ENCODE measurements at places on chromosomes 3 and 15.
A peak's percentile ranks its signal among the peaks of the same experiment; 100 is the strongest.

DNA sequence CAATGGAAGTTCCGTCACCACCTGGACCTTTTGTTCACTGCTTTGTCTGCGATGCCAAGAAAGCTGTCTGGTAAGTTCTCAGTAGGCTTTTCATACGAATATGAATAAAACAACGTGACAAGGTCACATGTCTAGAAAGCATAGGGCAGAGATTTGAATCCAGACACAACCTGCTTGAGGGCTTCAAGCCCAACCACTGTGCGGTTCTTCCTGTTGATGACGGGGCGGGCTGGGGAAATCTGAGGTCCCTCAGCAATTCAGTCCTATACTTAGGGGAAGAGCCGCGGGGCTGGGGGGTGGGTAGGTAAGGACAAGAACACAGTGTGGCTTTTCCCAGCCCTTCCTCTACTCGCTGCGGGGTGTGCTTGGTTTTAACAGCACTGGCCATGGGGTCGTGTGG, 32.4 kb upstream of the SMAD3 start:
- DNase-seq: no peak

DNA sequence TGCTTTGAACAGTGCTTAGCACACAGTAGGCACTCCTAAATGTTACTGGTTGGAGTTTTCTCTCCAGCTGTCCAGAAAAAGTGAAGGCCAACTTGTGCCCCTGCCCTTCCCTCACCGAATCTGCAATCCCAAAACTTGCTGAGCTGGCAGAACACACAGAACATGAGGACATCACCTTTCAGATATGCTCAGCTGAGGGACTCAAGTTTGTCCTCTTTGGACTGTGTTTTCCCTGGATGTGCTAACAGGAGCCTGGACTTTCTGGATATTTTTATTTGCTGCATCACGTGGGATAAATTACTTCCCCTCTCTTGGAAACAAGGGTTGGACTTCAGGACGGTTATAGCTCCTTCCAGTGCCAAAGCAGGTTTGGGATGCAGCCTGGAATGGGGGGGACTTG, 59.5 kb upstream of the SMAD6 start:
- DNase-seq: no peak

DNA sequence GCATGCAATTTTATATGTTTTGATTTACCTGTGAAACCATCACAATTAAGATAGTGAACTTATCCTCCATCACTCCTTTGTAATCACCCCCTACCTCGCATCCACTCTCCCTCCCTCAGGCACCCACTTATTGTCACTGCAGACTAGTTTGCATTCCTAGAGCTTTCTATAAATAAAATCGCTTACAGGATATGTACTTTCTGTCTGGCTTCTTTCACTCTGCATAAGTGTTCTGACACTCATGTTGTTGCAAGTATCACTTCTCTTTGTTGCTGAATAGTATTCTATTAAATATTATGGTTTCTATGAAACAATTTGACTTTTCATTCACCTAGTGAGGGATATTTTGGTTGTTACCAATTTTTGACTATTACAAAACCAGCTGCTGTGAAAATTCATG, 139.3 kb downstream of the RSRC1 start:
- DNase-seq: no peak

- peak; percentile 37 for DNase-seq
Observed at GRCh38 chr3:15647611-15648167, 46.1 kb downstream of the BTD start.

- no peak for DNase-seq
Observed at GRCh38 chr3:153980252-153980590, 141.0 kb upstream of the ARHGEF26 start.

DNA sequence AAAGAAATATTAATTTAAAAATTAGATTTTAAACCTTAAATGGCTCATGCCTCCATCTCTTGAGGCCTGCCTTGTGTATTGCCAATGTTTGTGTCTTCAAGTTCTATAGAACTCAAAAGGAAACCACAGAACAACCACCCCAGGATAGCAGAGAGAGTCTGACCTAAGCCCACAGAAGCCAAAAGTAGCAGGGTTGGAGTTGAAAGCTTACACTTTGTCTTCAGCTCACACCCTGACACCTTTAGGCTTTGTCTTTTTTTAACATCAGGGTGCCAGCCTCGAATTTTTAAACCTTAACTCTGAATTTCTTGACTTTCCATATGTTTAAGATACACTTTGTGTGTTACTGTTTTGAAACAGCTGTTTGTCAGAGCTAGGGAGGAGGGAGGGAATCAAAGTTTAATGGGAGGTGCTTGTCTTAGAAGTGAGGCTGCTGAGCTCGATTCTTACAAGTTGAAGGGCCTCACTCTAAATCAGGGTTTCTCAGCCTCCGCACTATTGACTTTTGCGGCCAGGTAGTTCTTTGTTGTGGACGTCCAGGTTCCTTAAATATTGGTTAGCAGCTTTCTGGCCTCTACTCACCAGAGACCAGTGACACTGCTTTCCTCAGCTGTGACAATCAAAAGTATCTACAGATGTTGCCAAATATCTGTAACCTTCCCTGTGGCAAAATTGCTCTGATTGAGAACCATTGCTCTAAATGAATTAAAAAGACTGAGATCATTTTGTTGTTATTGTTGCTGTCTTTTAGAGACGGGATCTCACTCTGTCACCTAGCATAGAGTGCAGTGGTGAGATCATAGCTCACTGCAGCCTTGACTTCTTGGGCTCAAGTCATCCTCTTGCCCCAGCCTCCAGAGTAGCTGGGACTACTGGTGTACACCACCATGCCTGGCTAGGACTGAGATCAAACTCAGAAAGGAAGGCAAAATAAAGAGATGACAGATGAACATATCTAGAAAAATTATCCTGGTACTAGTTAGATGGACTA, 139.2 kb upstream of the EOMES start:
- DNase-seq: no peak

DNA sequence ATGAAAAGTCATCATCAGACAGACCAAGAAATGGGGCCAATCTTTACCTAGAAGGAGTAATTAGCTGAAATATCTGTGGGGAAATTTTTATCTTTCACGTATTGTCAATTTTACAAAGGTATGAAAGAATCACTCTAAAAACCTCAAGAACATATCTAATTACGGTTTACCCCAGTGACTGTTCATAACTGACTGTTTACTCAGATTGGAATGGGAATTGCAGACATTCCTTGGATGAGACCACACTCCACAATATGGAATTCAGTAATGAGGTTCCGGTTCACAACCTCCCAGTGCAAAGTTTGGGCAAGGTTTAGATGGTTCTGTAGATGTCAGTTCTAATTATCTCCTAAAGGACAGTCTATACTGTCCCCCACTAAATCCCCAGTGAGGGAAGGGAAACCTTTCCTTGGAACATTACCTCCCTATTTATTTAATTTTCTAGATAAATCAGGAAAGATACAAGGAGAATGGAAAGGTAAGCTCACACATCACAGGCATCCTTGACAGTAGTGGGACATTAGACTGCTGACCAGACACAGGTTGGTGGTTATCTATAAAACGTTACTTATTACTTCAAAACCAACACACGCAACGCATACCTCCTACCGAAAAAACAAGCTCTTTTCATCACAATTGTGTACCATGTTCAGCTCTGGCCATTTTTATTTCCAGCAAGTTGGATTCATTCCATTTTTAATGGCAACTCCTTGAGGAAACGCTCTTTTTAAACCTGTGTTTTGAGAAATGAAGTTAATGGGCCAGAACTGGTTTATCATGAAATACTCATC, 129.9 kb downstream of the RORA start:
- no peak for DNase-seq

DNA sequence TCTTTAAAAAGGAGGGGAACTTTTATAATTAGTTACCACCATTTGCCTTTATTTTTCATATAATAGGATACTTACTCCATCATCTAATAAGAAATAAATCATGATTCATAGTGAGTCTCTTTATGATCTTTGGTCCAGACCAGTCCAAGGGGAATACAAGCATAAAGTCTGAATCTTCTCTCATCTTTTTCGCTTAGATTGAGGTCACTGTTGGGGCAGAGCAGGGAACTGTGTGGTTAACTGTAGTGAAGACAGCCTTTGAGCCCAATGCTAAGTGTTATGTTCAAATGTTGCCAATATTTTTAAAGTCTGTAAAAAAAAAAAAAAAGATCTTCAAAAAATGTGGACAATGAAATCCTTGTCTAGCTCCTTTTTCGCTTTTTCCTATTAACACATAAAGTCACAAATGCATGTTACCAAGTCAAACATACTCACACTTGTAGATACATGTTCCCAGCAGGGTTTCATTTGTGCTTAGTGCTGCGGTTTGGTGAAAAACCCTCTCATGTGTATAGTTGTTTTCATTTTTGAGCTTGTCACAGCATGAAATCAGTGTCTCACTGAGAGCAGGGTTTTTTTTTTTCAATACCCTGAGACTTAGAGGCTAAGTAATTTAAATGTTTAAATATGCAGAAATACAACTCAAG, 72.1 kb downstream of the EPHA3 start:
- DNase-seq: no peak

- no peak for DNase-seq
Observed at GRCh38 chr15:83092309-83092976, 15.0 kb upstream of the TM6SF1 start.

DNA sequence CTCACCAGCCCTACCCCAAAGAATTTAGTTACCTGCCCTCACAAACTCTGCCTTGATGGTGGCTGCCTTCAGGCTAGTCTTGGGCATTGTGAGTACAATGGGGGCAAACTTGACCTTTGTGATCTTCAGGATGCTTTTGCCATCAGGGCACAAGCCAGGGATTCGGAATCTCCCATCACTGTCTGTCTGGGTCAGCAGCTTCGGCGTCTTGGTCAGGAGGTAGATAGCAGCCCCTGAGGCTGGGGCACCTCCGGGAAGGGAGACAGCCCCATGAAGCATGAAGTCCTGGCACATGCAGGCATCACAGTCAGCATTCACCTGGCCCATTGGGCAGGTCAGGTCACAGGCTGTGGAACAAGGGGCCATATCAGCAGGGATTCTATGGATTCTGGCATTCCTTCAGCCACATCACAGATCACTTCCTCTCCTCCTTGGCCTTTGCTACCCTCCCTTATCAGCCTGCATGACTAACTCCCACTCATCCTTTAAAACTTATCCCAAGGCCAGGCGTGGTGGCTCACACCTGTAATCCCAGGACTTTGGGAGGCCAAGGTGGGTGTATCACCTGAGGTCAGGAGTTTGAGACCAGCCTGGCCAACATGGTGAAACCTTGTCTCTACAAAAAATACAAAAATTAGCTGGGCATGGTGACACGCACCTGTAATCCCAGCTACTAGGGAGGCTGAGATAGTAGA, 6.9 kb downstream of the CILP start:
- DNase-seq: no peak

GRCh38 chr3:167996514-167996913, 99.2 kb downstream of the GOLIM4 start:
- DNase-seq: no peak

DNA sequence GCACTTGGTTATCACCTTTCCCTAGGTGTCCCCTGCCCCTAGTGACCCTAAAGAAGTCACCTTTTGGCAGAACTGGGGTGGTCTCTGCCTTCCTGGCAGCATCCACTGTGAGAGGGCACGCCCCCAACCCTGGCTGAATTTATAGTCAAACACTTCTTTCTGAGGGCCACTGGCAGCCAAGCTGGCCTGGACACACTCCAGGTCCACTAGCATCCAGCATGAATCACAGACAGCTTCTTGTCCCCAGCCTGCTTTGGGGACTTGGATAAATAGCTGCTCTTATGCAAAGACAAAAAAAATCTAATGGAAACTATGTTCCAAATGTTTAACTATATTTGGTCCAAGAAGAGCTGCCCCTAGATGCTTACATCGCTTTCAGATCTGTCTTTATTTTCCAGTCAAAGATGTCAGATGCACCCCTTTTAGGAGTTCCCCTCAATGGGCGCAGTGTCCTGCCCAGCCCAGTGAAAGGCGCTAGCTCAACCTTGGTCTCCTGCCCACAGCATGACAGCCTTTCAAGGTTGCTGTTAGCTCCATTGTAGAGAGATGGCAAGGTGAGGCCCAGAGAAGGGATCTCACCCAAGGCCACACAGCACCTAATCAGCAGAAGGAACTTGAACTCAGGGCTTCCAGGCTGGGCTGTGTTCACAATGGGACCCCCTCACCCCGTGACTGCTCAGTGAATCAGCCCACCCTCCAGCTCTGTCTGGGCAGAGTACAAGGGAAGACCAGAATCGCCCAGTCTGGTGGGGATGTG, 7.0 kb downstream of the RASL12 start:
- no peak for DNase-seq

- DNase-seq: no peak
Observed at GRCh38 chr3:71702131-71703024, 22.8 kb downstream of the EIF4E3 start.

GRCh38 chr15:90259524-90259923, 5.9 kb upstream of the NGRN start:
- DNase-seq: no peak

- DNase-seq: no peak
Observed at GRCh38 chr15:85406916-85407315, 26.5 kb downstream of the AKAP13 start.

DNA sequence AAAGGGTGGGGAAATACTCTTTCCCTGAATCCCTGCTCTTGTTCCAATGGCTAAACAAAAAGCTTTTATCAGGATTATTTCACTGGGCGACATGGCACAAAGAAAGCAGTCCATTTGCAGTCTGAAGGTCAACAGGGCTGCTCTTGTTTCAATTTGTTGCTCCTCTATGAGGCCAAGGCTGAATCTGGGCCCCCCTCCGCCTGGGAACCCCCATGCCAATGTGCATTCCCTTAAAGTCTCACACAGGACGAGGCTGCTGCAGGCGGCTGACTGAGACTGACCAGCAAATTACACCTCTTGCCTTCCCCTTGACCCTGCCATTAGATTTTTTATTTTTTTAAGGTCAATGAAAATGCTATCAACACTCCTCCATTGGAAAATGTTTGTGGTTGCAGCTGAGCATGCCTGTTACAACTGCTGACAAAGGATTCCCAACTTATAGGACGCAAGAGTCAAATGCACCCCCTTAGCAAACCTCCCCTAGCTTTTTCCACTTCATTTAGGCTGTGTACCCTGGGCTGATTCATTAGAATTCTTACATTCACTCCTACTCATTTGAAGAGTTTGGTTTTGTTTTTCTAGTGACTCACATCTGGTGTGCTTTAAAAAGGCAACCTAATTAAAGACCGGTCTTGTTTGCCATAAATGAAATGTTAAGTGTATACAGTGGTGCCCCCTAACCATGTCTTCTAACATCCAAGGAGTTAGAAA, 60.8 kb upstream of the ARHGEF3 start:
- no peak for DNase-seq

GRCh38 chr3:95148107-95148506, 1085.2 kb downstream of the NSUN3 start:
- DNase-seq: no peak

DNA sequence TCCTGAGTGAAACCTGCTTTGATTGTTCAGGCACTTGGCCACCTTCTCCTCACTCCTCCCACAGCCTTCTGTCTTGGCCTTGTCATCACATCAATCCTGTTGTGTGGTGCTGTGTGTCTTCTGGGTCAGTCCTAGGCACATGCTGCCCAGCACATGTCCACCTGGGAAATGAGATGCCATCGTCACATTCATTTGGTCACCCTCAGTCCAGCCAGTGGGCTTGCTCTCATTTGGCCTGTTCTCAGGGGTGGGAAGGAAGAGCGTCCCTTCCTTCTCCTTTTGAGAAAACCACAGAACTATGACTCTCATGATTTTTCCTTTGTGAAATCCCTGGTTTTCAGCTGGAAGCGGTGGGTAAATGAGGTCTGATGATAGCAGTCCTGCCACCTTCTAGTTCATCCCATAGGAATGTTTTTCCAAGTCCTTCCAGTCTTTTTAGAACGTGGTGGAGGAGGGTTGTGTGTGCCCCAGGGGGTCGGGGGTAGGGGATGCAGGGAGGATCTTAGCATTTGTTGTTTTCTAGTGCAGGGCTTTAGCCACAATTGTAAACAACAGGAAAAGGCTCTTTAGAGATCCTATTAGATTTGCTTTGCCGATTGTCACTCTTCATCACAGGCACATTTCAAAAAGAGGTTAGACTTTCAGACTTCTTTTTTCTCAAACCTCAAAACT, 8.4 kb upstream of the PLA1A start:
- DNase-seq: no peak

Data from stimulated activated CD8-positive, alpha-beta memory T cell treated with anti-CD3 and anti-CD28 coated beads, Interleukin-12 subunit alpha, Interleukin-12 subunit beta, amount 100 ng/mL, for 1 hour (primary cell).